ENCODE measurements at places on chromosomes 6 and 20.
A peak's percentile ranks its signal among the peaks of the same experiment; 100 is the strongest.

- DNase-seq: no peak
Observed at GRCh38 chr6:22043284-22043962, 253.4 kb downstream of the PRL start.

- DNase-seq: no peak
Observed at GRCh38 chr6:141153563-141153962, 979.2 kb upstream of the GJE1 start.

- no peak for DNase-seq
Observed at GRCh38 chr6:170017603-170018320, 266.3 kb downstream of the ERMARD start.

DNA sequence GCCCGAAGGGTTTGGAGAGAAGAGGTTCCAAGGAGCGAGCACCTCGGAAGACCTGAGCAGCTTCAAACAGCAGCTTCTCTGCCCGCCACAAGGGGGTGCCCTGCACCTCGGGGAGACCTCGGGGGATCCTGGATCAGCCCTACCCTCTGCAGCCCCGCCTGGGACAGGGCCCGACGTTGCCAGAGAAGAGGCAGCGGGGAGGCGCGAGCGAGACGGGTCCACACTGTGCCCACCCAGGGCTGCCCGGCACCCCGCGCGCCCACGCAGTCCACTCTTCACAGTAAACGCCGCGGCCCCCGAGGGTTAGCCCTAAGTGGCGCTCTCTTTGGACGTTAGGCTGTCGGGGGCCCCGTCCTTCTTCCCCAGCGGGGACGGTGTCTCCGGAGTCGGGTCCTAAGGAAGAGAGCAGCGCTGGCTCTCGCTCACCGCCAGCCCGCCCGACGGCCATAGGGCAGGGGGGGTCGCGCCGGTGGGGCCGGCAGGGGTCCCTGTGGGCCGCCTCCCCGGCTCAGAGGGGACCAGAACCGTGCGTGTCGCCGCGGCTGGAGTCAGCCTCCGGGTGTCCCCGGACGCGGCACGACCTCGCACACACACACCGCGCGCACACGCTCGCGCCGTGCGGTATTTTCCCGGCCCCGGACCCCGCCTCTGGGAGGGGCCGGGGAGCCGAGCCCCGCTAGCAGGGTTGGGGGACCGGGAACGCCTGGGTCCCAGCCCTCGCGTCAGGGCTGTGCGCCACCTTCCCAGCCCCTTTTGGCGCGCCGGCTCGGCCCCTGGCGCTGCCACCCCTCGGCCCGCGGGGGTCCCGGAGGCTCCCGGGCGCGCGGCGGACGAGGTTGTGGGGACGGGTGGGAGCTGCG is 929 bp downstream of the CDH22 start:
- peak; percentile 60 for DNase-seq

DNA sequence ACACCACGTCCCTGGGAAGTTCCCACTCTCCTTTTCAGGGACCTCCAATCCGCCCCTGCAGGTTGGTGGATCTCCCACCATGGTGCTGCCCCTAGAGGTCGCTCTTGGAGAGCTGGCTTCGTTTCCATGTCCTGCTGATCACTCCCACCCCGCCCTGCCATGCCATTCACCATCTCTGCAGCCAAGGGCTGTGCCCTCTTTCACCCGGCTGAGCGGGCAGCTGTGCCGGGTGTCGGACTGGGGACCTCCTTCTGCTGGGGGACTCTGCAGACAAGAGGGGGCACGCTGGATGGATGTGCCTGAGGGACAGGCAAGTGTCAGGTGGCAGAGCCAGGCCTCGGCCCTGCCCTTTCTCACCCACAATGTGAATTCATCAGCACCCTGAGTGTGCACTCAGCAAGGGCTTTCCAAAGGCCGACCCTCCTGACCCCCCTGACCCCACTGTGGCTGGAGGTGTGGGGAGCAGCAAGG is 347.0 kb downstream of the CDH4 start:
- no peak for DNase-seq

DNA sequence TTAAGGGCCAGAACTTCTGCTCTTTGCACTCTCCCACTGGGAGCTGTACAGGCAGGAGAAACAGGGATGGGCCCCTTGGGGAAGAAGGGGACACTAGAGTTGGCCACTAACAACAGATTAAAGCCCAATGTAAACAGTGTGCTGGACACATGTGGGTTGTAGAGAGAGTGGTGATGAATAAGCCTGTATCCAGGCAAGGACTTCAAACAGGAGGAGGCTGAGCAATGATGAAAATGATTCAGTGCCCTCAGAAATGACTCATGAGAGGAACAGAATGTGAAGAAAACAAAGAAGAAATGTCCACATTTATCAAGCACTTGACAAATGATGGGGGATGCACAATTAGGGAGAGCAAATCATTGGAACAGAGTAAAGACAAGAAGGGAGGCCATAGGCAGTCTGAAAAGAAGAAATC is 242.3 kb downstream of the TBX18 start:
- DNase-seq: no peak

- no peak for DNase-seq
Observed at GRCh38 chr6:132520953-132521352, 8.0 kb upstream of the STX7 start.

DNA sequence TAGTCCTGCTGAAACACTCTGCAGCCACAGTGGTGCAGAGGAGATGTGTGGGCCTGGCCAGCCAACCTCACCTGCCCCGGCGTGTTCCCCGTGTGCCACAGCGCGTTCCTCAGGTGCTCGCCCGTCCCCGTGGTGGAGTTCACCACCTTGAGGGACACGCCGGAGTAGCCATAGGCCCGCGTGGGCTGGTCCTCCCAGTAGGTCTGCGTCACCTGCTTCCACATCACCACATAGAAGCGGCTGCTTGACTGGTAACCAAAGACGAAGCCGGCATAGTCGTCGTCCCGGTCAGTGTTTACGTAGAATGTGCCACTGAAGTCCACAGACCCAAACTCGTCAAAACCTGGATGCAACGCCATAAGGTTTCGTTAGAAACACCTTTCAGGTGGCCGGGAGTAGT is 31.5 kb downstream of the THBS2 start:
- no peak for DNase-seq

DNA sequence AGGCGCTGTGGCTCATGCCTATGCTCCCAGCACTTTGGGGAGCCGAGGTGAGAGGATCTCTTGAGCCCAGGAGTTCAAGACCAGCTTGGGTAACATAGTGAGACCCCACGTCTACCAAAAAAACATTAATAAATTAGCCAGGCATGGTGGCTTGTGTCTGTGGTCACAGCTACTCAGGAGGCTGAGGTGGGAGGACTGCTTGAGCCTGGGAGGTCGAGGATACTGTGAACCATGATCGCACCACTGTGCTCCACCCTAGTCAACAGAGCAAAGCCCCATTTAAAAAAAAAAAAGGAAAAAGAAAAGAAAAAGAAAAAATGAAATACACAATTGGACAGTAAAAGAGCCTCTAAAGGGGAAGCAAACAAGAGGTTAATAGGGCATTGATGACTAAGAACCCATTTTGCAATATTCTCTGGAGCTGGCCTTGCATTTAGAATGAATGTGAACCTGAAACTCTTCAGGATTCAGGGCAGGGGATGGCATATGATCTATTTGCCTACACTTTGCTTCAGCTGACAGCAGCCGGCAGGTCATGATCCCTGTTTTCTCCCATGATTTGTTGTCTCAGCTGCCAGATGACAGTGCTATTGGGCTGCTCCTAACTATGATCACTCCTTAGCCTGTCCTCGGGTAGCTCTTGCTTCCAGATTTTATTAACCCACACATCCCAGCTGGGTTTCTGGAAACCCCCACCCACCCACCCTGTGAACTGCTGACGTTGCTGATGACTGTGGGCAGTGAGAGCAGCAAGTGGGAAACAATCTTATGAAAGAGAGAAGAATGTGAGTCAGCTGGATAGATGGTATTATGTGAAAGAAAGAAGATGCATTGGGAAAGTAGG is 83.8 kb upstream of the ELOVL5 start:
- no peak for DNase-seq

DNA sequence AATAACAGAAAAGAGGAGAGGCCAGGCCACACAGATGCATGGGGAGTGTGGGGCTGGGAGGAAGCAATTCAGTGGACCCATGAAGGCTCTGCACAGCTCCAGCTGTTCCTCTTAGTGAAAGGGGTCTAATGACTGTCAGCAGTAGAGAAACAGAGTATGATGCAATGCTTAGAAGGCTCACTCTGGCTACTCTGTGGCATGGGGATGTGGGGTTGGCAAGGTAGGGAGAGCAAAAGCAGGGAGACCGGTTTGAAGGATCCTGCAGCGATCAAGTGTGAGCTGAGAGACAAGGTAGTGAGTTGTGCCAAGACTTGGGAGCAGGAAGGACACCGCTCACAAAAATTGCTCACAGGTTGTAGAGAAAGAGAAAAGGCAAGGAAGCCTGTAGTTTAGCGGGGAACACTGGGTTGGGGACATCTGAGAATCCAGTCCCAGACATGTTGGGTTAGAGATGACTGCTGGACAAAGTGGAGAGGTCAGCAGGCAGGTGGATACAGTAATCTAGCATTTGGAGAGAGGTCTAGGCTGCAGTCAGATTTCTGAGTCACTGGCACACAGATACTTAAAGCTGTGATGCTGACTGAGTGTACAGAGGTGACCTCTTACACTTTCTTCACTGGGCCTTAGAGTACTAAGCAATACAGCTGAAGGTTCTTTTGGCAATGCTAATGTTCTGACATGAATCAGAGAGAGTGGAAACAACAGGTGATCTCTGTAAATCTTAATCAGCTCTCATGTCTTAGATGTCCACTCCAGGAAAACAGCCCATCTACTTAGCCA is 27.1 kb downstream of the NAPB start:
- DNase-seq: no peak

- DNase-seq: no peak
Observed at GRCh38 chr6:72676995-72677394, 55.1 kb downstream of the KCNQ5 start.

DNA sequence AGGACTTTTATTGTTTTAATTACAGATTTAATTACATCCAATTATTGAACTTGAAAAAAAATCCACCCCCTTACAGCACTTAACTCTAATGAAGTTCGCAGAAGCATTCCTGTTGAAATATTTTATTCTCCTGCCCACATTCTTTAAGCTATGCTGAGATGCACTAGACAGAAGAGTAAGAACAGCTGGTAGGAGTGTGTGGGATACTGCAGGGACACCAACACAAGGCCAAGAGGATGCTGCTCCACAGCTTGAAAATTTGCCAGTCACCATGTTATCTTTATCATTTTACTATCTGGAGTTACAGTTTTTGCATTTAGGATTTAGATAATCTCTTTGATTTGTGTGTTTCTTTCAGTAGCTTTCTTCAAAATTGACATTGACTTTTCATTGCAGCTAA is 180.7 kb downstream of the EPHA7 start:
- DNase-seq: no peak

GRCh38 chr6:122754191-122754731 is 25.3 kb upstream of the FABP7 start:
- DNase-seq: no peak

- no peak for DNase-seq
Observed at GRCh38 chr6:34047913-34048867, 97.7 kb downstream of the GRM4 start.

DNA sequence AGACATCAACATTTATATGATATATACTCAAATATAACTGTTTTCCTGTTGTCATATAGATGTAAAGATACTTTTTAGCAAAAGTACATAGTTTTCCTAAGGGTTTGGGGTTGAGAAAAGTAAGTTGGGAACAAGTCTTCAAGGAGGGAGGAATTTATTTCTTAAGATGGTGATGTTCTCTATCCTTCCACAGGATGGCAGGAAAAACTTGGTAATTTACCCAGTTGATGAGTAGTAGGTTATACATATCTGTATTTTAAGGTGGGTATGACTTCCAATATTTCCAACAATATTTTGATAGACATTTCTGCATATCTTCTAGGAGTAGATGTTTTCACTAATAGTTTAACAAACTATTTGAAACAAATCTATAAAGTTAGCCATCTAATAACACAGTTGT is 254.4 kb downstream of the RIMS1 start:
- DNase-seq: no peak

DNA sequence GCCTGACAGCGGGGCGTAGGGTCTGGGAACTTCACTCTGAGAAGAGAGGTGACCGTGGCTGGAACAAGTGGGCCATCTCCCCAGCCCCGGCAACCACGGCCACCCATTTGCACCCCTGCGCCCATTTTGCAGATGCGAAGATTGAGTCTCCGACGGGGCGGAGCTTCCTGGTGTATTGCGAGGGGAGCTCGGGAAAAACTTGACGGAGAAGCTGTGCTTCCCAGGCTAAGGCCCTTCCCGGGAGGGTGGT is 653 bp downstream of the ZNF335 start:
- DNase-seq: no peak

DNA sequence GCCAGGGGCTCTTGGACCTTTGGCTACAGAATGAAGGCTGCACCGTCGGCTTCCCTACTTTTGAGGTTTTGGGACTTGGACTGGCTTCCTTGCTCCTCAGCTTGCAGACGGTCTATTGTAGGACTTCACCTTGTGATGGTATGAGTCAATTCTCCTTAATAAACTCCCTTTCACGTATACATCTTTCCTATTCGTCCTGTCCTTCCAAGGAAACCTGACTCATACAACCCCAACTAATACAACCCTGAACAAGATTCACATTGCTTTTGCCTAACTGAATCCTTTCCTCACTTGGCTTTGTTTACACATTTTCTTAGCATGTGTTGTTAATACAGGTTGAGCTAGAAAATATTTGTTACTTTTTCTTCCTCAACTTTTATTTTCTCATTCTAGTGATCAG is 21.9 kb downstream of the TBXT start:
- no peak for DNase-seq

DNA sequence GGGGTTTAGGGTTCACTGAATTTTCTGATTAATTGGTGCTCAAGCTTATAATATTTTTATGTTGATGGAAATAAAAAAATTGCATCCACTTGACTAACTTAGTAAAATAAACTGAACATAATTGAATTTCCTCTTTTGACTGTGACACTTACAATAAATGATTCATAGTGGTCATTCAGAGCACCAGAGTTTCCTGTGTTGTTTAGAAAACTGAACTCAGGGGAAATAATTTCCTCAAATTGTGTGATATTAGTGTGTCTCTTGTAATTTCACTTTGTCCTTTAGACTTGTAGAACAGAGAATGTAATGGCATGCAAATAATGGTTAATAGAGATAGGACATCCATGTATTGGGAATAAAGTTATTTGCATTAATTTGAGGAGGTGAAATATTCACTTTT is 319.7 kb upstream of the MAN1A1 start:
- DNase-seq: no peak

DNA sequence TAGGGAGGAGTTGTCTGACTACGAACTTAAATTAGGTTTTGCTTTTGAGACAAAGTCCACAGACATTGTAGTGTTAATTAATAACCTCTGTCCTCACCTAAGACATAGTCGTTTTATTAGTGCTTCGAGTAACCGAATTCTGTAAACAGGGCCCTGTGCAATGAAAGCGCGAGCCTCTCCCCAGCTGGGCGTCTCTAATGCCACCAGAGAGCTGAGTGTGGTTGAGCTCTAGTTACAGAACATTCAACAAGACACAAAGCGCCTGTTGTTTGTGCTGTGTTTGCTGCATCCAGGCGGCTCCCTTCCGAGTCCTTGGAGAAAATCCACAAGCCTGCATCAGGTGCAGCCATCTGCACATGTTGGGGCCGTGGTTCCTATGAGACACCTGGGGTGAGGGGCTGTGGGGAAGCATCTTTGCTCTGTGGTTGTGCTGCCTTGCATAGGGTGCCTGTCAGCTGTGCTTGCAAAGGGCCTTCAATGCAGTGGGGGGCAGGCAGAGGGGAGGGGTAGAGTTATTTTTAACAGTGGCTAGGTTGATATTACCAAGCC is 63.9 kb downstream of the CD164 start:
- DNase-seq: no peak
